ENCODE measurements at places on chromosomes 12 and 14.
A peak's percentile ranks its signal among the peaks of the same experiment; 100 is the strongest.

- no peak for DNase-seq
Observed at GRCh38 chr12:14928931-14929330, 9.4 kb downstream of the ERP27 start.

DNA sequence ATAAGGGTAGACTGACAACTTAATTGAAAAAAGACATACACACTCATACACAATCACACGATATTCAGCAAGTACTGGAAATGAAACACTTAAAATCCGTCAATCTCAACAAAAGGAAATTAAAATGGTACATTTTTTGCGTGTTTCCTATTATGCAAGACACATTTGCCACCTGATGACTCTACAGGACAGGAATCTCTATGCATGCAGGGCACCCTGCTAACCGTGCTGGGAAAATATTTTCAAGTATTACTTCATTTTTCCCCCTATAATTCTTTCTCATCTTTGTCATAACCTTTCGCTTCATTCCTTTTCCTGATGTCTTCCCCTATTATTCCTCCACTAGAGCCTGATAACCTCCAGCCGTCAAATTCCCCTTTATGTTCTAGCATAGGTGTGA is 150.2 kb downstream of the TMEM132D start:
- DNase-seq = no peak

DNA sequence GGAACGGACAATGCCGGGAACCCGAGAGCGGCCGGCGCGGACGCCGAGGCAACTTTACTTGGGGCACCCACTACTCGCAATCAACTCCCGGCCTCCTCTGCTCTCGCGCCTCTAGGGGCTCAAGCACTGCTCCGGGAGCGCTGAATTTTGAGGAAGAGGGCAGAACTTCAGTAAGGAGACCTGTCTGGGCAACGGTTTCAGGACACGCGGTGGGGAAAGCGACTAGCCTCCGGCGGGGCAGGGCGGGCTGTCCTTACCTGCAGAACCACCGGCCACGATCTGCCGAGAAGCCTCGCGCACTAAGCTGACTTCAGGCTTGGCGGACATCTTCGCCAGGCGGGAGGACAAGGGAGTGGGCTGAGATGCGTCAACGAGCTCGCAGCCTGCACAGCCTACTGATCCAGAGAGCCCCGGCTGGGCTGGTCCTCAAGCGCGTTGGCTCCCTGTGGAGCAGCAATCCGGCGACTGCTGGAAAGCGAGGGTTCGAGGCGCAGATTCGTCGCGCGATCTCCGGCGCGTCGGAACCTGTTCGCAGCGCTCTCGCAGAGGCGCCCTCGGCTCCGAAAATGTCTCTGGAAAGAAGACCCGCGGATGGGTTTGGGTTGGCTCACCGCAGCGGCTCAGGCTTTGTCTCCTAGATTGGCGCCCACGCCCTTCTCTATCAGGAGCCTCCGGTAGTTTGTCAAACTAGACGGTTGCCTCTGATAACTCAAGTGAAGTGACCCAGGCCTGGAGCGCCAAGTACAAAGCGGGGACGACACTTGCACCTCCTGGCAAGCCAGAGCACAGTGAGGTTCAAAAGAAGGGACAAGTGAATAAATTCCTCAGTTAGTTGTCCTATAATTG is at the start of gene SLC25A21:
Gene SLC25A21 (minus strand): TSS at position 583 of the 846 bp plus-strand sequence.
- no peak for DNase-seq

DNA sequence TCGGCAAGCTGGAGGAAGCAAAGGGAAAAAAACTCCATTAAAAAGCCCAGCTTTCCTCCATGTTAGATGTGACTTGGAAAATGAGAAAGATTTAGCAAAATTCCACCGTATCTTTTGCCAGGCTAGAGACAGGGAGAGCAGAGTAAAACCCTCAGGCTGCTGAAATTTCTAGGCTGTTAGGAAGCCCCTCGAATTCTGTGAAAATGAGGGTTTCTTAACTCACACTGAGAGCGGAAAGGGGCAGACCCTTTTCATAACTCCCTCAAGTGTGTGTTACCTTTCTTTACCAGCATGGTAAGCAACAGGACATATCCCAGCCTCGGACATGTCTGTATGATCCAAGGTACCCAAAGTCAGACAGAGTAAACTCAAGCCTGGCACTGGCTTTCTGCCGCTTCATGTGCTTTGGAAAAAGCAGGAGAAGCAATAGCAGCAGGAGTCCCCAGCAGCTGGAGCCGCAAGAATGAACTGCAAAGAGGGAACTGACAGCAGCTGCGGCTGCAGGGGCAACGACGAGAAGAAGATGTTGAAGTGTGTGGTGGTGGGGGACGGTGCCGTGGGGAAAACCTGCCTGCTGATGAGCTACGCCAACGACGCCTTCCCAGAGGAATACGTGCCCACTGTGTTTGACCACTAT is at the start of gene RHOJ:
Gene RHOJ (plus strand): TSS at position 37 of the 637 bp plus-strand sequence. CDS start 427 bp downstream, at position 464.
- DNase-seq = no peak

GRCh38 chr14:96274543-96274942 is 18.5 kb downstream of the BDKRB1 start:
- no peak for DNase-seq

DNA sequence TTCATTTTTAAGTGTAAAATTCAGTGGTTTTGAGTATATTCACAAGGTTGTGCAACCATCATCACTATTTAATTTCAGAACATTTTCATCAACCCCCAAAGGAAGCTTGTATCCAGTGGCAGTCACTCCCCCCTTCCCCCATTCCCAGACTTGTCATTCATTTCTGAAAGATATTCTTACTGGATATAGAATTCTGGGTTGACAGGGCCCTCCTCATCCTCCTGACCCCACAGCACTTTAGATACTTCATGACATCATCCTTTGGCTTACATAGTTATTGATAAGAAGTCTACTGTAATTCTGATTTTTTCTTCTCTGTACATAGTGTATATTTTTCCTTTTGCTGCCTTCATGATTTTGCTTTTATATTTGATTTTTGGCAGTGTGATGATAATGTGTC is 8.8 kb upstream of the ADGRD1 start:
- no peak for DNase-seq

GRCh38 chr14:96484399-96484798 is 17.8 kb upstream of the PAPOLA start:
- DNase-seq = no peak

GRCh38 chr12:13144266-13144828 is 40.9 kb upstream of the GSG1 start:
- DNase-seq = no peak

DNA sequence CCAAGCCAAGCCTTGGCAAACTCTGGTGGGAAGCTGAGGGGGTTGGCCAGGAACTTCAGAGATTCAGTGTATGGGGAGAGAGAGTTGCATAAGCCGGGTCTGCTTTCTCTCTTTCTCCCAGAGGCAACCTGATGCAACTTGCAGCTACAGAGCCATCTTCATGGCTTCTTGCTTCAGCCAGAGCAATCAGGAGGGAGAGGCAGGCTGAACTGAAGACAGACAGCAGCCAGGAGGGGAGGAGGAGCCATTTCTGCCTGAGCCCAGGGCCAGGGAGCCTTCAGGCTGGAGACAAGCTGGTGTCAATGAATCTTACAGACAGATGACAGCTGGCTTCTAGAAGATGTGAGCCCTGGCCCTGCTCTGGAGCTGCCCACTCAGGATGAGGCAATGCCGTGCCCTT is 18.7 kb downstream of the NPC2 start:
- no peak for DNase-seq

DNA sequence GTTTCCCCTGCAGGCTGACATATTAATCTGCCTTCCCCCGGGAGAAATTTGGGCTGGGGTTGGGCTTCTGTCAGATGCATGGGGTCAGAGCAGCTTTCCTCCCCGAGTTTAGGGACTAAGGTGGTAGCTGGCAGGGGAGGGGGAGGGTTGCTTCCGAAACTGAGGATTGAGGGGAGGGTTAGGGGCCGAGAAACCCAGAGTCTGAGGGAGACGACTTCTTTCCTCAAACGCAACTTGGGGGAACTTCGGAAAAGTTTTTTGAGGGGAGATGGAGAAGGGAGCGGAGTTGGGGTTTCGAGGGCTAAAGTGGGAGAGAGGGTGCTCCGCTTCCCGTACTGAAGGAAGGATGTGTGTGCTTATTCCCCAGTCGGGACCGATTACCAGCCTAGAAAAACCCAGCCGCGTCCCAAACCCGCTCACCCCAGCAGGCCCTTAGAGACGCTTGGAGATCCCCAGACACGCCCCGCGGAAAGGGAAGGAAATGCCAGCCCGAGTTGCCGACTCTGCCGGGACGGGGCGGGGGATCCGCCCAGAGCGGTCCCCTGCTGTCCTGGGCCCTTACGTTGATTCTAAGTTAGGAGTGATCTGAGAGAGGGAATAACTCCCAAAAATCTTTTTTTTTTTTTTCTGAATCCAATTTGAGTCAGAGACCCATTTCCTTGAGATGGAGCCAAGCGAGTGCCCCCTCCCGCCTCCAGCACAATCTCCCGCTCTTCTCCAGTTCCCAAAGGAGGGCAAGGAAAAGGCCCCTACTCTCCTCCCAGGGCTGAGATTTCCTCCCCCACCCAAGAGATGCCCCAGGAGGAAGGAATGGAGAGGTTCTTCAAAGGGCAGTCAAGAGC is 61.9 kb downstream of the SMUG1 start:
- peak; percentile 6 for DNase-seq

Data from CD4-positive, alpha-beta T cell treated with Interleukin-10 for 1 hour (primary cell).